ENCODE measurements at places on chromosomes 7 and 10.

GRCh38 chr7:138345567-138345966 is 114.5 kb upstream of the TRIM24 start:
- DNase-seq = no peak

DNA sequence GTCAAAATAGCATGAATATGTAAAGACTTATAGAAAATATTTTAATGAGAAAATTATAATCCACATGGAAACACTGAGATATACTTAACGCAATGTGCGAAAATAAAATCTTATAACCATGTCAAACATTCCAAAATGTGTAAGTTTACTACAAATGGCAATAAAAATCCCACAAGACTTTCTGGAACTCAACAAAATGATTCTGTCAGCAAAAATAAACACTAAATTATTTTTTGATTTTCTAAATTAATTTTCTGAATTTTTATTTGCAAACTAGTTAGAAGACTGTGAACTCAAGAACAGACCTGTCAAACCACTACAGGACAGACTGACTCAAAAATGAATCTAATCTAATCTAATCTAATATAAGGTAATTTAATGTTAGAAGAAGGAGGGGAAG is 160.8 kb upstream of the KCTD7 start:
- no peak for DNase-seq

DNA sequence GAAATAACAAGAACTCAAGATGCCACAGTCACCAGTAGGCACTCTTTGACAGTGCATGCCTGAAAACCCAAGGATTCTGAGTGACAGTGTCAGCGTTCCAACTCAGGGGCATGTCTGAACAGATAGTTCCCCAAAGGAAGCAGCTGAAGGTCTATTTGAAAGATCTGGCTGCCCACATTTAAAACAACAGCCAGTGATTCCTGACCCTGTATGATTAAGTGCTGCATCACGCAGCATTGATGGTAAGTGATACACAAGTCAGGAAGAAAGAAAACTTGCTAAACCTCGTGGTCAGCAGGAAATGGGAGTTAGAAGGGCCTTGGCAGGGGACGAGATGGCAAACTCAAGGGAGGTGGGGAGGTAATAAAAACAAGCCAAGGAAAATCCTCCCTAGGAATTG is 1013.1 kb downstream of the TYW1 start:
- DNase-seq = peak; percentile 76

GRCh38 chr7:129951226-129952085 is 1.3 kb downstream of the UBE2H start:
- DNase-seq = peak; percentile 39

DNA sequence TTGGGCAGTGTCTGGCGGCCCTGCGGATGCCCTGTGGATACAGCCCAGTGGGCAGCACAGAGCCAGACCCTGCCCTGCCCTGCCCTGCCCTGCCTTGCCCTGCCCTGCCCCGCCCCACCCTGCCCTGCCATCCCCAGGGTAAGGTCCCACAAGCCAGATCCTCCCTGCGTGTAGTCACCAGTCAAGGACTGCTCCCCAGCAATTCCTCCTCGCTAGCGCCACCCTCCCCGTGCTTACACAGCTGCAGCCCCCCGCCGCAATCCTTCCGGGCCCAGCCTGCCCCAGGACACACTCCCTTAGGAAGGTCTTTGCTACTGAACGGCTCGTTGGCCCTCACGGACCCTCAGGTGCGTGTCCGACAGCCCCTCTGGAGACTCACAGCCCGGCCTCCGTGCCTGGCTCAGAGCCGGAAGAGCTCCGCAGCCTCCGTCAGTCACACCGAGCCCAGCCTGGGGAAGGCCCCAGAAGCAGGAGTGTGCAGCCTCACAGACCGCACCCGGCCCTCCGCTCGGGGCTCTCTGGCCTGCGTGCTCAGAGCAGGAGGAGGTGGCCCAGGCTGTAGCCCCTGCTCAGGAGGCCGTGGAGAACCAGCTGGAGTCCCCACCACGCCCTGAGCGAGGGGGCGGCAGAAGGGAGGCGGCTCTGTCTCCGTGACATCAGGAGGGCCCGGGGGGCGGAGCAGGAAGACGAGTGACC is 68.3 kb downstream of the PWWP2B start:
- DNase-seq = no peak

- no peak for DNase-seq
Observed at GRCh38 chr7:30914596-30914995, 2.9 kb downstream of the AQP1 start.

- peak; percentile 42 for DNase-seq
Observed at GRCh38 chr7:101702362-101702850, 73.3 kb upstream of the MYL10 start.

GRCh38 chr7:110148054-110148453 is 942.9 kb upstream of the LRRN3 start:
- DNase-seq = no peak

DNA sequence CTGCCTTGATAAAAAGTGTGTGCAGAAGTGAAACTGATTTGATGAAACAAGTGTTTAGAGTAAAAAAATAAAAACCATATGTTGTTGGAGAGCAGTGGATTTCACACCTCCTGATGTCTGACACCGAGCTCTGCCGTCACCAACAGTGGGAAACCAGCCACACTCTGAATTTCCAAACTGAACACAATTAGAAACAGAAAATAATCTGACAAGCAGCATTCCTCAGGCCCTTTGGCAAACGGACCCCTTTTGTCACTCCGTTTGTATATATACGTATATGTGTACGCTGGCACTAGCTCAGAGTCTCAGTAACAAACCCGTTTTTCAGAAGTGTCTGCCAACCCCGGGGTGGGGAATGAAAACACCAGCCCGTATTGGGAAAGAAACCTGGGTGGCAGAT is 32.4 kb downstream of the TACC2 start:
- DNase-seq = peak; percentile 5

GRCh38 chr7:66267249-66267648 is 62.1 kb downstream of the TPST1 start:
- DNase-seq = no peak

DNA sequence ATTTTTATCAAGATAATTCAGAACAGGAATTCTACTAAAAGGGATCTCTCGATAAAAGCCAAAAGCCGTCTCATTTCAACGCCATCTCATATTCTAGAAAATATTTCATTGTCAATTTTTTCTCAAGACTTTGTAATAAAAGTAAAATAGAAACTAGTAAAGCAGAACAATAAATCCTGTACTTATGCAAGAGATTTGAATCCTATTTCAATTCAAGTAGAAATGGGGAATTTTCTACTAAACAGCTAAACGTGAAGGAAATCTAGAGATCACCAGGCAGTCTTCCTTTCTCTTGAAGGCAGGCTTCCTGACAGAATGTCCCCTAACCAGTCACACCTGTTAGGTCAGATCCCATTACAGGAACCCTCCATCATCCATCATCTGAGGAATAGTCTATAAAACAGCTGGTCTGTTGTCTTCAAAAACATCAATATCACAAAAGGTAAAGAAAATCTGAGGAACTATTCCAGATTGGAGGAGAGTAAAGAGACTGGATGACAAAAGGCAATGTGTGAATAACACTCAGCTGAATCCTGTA is 23.7 kb downstream of the USP6NL start:
- DNase-seq = no peak

DNA sequence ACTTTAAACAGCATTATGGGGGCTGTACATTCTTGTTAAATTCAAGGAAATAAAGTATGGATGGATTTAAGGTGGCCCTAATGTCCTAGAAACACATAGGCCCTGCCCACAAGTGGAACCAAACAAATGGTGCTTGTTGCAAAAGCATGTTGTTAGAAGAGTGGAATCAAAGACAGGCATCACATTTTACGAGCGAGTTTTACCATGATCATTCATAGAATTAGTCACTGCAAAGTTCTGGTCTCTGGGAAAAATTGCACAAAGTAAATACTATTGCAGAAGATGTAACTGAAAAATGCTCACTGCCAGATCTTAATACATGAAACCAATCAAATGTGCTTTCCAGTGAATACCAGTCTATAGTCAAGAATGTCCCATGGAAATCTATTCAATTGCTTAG is 677.1 kb downstream of the PARD3 start:
- DNase-seq = no peak

GRCh38 chr7:27151931-27152815 is at the start of gene HOXA3:
TSS of gene HOXA3 (minus strand) at chr7:27152583. CDS start at chr7:27110640, 41,943 bp downstream.
- no peak for DNase-seq

GRCh38 chr7:69457595-69458504 is 140.4 kb upstream of the AUTS2 start:
- DNase-seq = no peak

DNA sequence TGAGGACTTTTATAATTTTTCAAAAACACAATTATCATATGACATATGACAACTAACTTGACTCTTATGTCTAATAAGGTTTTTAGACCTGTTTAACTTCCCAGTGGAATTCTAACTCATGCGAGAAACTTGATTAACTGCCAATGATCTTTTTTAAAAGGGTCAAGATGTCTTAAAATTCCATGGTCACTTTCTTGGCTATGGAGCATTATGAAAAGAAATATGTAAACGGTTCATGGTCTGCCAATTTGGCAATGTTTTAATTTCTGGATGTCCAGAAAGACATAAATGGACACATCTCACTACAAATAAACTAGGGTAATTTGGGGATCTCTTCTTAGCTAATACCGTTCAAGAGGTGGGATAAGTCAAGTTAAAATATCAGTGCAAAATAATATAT is 5.4 kb downstream of the ETV1 start:
- DNase-seq = no peak

DNA sequence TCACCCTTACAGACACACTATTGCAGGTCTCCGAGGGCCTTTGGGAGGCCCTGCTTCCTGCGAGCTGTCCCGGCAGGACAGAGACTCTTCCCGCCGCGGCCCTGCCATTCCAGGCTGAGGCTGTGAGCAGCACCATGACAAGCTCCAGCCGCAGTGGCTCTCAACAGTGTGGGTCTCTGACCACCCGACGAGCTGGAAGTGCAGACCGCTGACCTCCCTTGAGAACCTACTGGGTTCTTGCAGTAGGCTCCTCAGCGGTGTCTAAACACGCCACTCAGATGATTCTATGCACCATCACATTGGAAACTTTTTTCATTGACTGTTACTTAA is 303.4 kb downstream of the WDR37 start:
- DNase-seq = no peak

- no peak for DNase-seq
Observed at GRCh38 chr10:20855398-20856038, 41.6 kb downstream of the NEBL start.

DNA sequence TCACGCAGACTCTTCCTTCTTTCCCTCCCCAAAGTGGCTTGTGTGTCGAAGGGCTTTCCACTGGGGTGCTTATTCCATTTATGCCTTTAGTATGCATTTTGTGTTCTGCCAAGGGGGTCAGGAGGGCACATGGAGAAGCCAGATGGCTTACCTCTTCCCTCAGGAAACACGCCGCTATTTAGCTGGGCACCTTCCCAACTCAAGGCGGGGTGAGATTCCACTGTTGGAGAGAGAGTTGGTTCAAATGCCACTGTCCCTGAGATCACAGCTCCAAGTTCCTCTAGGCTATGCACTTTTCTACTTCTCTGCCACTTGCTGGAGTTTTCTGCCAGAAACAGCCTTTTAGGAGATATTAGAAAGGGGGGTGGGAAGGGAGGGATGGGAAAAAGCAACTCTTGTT is 1091.8 kb downstream of the LRMDA start:
- DNase-seq = no peak

GRCh38 chr7:1103009-1103788 is 15.3 kb downstream of the GPER1 start:
- no peak for DNase-seq

Measured in RPMI8226 (cell line).